Eye (tissue), 1 donor: ENCODE measurements at places on chromosomes 2 and 18.
A peak's percentile ranks its signal among the peaks of the same experiment; 100 is the strongest.

- no peak for DNase-seq
Observed at GRCh38 chr2:192123847-192124246, 70.9 kb downstream of the TMEFF2 start.

GRCh38 chr2:171136024-171136423 is 24.7 kb downstream of the TLK1 start:
- DNase-seq: no peak

- DNase-seq: no peak
Observed at GRCh38 chr2:189222468-189223105, 43.0 kb upstream of the COL5A2 start.

- peak; percentile 30 for DNase-seq
Observed at GRCh38 chr2:25894135-25894830, 16.0 kb upstream of the ASXL2 start.

DNA sequence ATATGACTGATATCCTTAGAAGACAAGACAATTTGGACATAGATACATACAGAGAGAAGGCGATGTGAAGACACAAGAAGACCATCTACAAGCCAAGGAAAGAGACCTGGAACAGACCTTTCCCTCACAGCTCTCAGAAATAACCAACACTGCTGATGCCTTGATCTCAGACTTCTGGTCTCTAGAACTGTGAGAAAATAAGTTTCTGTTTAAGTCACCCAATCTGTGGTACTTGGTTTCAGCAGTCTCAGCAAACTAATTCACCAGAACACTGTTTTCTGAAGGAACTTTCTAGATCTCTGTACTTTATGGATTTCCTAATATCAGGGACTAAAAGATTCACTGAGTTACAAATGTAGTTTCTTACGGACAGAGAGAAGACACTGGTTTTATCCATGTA is 58.8 kb downstream of the NAB1 start:
- DNase-seq: no peak

- DNase-seq: peak; percentile 85
Observed at GRCh38 chr2:156334496-156335478, 2.3 kb upstream of the NR4A2 start.

DNA sequence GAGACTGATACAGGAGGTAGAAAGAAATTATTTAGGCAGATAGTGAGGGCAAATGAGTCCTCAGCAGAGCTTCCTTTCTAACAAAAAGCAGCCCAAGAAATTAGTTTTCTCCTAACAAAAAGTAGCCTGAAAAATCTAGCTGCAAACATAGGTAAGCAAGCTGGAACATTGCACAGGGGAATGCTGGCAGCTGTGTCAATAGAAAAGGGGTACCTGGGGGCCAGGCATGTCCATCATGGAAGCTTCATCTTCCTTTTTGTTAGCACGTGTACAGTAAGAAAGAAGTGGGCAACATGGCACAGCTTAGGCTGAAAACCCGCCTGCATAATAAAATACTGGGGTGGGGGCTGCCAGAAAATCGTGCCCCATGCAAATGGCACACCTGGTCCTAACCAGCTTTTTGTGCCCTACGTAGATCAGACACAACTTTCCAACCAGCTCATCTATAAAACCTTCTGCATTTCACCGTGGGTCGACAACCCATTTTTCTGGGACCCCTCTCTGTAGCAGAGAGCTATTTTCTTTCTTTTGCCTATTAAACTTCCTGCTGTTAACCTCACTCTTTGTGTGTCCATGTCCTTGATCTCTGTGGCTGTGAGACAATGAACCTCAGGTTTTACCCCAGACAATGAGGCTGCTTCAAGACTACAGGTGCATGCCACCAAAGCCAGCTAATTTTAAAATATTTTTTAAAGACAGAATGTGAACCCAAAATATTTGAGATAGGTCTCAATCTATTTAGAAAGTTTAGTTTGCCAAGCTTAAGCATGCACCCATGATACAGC is 6.6 kb upstream of the MTHFD2 start:
- DNase-seq: no peak

GRCh38 chr2:119859528-119859927 is 99.8 kb downstream of the PTPN4 start:
- DNase-seq: no peak

GRCh38 chr2:152594792-152595191 is 122.5 kb downstream of the PRPF40A start:
- peak; percentile 59 for DNase-seq

GRCh38 chr18:45133276-45133675 is 452.6 kb downstream of the SETBP1 start:
- DNase-seq: no peak

DNA sequence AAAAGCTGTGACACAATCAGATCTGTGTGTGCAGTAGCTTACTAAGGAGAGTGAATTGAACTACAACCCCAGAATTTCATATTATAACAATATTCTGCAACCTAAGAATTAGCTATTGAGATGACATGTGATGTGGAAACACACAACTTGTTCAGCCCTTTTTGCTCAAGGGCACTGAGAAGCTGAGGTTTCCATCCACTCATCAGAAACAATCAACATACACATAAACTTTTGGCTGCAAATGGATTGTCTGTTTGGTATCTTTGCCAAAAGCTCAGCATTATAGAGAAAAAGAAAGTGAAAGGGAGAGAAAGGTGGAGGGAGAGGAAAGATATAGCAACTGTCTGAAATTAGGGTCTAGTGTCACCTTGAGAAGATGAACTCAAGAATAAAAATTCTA is 117.2 kb upstream of the KLF7 start:
- DNase-seq: no peak

DNA sequence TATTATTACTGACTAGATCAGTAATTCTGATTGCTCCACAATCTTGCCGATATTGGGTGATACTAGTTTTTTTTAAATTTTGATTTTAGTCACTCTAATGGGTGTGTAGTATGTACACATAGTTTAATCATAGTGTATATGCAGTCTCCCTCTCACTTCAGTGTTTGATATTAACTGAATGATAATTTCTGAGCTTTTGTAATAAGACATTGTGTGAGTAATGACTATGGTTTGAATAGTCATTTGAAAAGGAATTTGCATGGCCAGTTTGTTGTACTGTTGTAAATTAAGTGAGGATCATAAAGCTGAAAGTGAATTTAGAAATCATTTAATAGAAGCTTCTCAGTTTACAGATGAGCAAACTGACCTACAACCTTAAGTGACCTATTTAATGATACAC is 33.4 kb downstream of the USP14 start:
- DNase-seq: no peak

GRCh38 chr18:27619090-27619772 is 434.1 kb upstream of the CHST9 start:
- DNase-seq: no peak

DNA sequence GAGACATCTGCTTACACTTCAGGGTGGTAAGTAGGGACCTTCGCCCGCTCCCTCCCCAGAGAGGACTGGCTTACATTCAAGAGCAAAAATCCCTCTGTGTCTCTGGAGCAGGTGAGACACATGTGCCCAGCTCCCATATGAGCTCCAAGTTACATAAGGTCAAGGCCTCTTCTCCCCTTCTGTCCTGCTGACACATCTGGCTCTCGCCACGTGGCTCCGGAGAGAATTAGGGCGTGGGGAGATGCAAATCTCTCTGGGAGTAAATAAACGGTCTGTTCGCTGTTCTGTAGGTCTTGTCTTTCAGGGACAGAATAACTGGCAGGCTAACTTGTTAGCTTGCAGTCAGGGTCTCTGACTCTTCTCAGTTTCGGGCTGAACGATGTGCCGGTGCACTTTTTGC is 16.2 kb downstream of the MRO start:
- no peak for DNase-seq

DNA sequence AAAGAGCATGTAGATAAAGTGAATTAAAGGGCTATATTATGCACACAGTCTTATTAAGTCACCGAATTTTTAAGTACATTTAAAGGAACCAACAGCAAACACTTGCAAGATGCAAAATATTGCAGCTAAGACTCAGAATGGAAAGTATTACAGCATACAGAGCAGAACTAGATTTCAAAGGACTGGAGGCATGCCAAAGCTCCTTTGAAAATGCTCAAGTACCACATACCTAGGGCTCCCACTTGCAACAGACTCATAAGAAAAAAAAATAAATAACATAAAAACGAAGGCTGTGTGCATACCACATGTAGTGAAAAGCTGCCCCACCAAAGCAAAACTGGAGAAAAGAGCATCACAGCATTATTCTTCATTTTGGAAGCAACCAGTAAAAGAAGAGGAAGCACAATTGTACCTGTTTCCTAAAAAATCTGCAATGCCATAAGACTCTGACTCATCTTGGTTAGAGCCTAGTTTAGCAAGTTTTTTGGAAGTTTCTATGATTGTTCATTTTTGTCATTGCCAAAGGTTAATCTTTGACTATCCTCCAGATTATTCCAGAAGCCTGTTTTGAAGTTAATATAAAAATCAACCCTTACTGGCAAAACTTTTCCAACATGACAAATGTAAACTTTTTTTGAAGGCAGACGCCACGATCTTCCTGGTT is 306.0 kb upstream of the COL3A1 start:
- peak; percentile 31 for DNase-seq

DNA sequence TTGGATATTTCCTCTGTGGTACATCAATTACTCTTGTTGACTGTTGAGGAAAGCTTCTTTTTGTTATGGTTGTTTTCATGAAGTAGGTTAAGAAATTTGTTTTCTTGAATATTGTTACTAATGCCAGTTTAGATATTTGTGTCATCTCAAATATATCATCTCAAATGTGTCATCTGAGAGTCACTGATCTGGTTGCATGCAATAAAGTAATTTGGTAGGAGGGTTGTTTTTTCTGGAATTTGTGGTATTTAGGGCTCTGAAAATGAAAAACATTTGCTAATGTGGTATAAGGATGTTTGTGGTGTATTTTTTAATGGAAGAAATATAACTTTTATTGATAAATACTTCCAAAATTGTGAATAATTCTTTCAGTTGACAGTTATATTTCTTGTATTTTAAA is 117.7 kb downstream of the GREB1L start:
- DNase-seq: no peak

GRCh38 chr2:16462958-16463357 is 202.7 kb downstream of the CYRIA start:
- no peak for DNase-seq

DNA sequence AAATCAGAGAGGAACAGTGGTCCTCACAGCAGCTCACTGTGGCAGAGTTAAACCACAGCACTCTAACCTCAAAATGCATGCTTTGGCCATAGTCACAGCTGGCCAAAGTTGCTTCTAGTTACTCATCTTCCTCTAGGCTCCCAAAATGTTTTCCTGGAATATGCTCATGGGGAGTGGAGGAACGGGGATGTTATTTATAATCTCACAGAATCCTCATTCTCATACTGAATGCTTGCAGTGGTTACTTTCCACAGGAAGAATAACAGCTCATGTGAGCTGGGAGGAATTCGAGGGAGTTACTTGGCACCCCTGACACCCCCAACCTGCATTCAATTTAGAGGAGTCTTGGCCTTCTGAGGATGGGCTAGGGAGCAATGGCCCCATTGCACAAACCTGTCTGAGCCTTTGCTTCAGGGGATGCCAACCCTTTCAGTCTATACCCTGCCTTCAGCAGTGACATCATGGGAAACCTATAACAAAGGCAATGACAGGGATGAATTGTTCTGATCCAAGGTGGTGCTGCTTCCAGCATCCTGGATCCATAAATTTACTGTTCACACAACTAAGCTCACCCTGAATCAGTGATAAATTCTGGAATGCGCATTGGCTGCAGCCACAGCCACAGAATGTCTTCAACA is 22.4 kb upstream of the CCBE1 start:
- no peak for DNase-seq

GRCh38 chr2:127690696-127691095 is 10.6 kb upstream of the SFT2D3 start:
- DNase-seq: no peak

DNA sequence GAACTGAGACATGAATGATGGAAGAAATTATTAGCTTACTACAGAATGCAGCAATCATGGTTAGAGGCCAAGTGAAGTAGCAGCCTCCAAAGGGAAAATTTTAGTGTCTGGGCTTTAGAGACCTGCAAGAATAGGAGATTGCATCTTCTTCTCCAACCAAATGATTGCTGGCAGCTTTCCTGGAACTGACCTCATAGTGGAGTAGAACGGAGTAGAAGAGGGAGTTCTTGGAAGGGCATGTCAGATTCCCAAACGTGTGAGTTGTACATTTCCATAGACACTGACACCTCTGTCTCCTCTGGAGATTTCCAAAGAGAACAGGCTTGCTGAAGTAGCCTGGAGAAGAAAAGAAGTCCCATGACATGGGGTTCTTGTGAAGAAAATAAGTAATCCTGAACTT is 169.8 kb upstream of the ERBB4 start:
- DNase-seq: no peak

DNA sequence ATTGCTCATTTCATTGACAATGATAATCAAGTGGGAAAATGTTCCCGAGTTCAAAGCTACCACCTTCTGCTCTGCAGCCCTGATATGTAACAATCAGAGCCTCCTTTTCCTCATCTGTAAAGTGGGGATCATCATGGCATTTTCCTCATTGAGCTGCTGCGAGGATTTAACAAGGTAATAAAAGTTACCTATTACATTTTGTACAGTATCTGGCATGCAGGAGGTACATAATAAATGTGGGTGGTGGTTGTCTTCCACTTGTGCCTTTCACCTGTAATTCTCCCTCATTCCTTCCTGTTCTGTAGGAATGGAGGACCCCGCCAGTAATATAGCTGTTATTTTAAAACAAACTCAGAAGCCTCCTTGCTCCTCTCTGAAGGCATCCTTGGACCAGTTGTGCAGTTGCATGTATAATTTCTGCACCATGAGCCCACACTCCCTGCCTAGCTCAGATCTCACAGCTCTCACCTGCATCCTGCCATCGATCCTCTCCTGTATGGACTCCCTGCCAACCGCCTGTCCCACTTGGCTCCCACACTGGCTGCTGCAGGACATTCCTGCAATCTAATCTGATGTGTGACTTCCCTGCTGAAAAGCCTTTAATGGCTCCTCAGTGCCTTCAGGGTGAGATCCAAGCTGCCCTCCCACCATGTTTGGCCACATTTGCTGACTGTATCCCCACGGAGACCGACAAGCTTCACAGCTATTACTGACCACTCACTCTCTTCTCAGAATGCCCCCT is 350.4 kb downstream of the EN1 start:
- no peak for DNase-seq
